T1000 (cell line): ENCODE measurements at places on chromosomes 3 and 15.

- peak; percentile 24 for DNase-seq
These were observed 581 bp downstream of the SH3BP5 start for GRCh38 chr3:15331606-15332404.

GRCh38 chr3:8424281-8424680 is 77.3 kb upstream of the LMCD1 start:
- DNase-seq = no peak

- DNase-seq = no peak
These were observed 10.6 kb downstream of the CMC1 start for GRCh38 chr3:28252001-28252431.

GRCh38 chr3:170840291-170840859 is 29.6 kb downstream of the RPL22L1 start:
- no peak for DNase-seq

DNA sequence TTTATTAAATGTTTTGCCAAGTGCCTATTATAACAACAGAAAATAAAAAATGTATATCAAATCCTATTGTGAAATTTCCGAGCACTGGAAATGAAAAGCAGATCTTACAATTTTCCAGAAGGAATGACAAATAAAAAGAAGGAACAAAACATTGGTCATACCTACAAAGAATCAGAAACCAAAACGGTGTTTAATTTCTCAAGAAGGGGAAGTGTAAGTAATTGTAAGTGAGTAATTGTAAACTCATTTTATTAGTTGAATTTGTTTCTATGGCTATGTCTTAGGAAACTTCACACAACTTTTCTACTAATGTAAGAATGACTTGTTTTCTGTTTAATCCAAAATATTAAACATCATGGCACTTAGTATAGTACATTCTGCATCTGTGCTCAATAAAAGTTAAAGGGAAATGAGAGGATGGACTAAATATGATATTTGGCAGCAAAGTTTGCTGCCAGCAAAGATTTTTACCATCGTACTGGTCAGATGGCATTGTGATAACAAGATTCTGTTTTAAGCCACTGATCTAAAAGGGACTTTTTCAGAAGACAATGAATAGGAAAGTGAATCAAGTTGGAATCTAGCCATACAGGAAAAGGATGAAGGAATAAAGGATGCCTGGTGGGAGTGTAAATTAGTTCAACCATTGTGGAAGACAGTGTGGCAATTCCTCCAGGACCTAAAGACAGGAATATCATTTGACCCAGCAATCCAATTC is 232.4 kb downstream of the NFKBIZ start:
- DNase-seq = no peak

DNA sequence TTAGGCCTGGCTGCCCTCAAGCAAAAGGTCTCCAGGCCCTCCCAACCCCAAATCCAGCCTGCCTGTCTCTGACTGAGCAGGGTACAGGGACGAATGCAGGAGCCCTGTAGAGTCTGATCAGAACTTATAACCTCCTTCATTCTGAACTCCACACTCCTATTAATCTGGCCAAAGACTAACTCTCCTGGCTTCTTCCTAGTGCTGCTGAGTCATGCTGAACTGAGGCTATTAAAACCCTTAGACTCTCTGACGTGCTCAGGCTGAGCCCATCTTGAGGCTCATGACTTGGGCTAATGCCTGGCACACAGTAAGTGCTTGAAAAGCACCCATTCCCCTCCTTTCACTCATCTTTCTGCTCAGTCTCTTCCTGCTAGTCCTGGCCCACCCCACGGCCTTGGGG is 81.9 kb downstream of the NUP210 start:
- DNase-seq = no peak

GRCh38 chr3:139527265-139527664 is 12.3 kb downstream of the RBP1 start:
- DNase-seq = no peak

DNA sequence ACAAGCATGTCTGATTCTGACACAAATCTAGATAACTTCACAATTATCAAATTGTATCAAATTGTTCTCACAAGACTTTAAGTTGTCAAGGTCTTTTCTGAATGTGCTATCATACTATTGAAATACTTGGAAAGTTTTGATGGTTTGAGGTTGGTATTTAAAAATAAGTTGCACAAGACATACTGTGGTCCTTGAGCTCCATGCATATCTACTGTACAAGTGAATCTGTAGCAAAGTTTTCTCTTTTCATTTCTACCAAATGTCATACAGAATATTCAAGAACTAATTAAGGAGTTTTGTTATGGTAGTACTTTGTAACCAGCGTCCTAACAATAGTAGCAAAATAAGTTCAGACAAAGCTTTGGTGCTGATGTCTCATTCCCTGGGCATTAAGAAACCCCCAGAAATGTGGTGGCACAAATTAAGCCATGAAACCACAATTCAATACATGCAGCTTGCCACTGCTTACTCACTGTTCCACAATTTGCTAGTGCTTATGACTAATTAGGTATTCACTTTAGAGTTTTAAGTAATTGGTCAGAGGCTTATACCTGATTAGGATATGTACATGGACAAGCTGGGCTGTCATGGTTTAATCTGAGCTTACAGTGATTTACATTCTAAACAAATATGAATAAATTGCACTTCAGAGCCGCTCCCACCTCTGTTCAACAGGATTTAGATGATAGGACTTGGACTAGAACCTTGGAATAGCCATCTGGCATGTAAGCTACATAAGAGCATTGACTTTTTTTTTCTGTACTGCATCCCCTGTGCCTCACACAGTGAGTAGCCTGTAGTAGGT is 8.8 kb downstream of the TBC1D23 start:
- DNase-seq = peak; percentile 64

- no peak for DNase-seq
These were observed 355.1 kb downstream of the CLSTN2 start for GRCh38 chr3:140290105-140290504.

DNA sequence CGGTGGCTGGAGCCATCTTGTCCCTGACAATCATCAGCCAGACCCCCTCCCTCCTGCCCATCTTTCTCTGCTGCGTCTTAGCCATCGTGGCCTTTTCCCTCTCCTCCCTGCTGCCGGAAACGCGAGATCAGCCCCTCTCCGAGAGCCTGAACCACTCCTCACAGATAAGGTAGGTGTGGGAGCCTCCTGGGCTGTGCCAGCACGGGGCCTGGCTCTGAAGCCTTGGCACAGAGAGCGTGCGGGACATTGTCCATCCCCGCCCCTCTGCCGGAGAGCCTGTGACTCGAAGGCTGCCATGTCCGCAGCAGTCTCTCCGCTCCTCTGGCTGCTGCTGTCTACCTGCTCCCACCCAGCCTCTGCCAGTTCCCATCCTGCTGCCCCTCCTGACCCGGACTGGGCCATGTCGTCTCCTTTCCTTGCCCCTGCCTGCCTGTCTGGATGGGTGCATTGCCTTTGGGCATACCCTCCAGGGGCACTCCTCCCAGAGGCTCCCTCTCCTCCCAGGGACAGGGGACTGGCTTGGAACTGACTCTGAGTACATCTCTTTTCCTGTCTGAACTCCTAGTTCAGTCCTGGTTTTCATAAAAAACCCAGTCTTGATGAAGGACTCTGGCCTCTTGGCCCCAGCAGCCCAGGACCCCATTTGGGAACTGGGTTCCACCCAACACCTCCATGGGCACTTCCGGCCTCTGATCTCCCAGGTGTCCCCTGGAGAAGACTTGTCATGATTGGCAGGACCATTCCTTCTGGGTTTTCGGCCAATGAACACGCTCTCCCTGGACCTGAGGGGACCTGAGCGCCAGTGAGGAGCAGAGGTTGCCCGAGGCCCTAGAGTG is 30.0 kb upstream of the XYLB start:
- DNase-seq = no peak

- DNase-seq = no peak
These were observed 41.8 kb downstream of the CEP63 start for GRCh38 chr3:134527538-134528186.

- DNase-seq = no peak
These were observed 19.5 kb upstream of the MASP1 start for GRCh38 chr3:187310954-187311470.

DNA sequence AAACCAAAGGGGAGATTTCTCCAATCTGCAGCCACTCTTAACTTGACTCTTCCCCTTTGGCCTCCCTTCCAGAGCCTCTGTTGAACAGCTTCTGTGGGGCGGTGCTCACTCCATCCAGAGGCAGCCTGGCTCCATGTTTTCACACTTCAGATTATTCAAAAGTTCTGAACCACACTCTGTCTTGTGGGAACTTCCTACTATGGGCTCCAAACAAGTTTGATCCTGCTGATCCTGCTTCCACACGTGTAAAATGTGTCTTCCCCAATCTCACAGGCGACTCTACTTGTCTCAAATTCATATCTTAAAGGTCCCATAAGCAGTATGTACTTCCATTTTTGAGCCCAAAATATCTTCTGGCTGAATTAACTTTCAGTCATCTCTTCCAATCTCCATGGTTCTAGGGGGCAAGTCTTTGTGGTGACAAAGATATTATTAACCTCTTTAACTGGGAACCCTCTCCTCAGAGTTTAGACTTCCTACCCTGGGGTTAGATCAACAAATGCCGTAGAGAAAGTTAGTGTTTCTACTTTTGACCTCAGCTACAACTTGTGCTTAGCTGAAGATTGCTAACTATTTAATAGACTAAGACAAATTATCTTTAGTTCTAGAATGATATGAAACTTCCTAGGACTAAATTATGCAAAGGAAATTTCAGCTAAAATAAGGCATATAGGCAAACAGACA is 176.3 kb upstream of the BCL6 start:
- no peak for DNase-seq

- DNase-seq = no peak
These were observed 49.2 kb upstream of the MTMR10 start for GRCh38 chr15:31040611-31041010.

- DNase-seq = no peak
These were observed 78.8 kb downstream of the AAGAB start for GRCh38 chr15:67175643-67176071.

DNA sequence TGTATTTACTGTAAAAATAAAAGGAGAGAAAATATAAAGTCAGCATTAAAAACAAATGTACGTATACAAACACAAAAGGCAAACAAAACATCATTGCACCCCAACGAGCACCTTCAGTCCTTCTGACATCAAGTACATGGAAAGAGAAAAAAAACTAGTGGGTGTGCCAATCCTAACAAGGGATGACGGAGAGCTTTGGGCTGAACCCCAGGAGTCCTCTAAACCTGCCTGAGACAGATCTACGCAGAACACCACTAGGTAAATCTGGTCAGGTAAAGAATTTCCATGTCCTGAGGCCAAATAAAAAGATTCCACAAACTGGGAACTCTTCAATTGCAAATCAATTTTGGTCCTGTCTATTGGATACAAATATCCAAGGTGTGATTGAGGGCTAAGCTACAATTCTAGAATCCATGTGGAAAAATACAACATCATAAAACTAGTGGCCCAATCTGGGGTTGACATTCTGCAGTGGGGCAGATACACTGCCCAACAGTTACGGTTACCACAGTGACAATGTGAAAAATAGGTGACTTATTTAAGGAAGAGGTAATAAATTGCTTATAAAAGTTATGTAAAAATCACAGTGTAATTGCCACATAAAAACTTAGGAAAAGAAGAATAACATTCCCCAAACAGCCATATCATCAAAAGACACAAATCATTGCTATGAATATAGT is 14.2 kb downstream of the IFT80 start:
- no peak for DNase-seq

DNA sequence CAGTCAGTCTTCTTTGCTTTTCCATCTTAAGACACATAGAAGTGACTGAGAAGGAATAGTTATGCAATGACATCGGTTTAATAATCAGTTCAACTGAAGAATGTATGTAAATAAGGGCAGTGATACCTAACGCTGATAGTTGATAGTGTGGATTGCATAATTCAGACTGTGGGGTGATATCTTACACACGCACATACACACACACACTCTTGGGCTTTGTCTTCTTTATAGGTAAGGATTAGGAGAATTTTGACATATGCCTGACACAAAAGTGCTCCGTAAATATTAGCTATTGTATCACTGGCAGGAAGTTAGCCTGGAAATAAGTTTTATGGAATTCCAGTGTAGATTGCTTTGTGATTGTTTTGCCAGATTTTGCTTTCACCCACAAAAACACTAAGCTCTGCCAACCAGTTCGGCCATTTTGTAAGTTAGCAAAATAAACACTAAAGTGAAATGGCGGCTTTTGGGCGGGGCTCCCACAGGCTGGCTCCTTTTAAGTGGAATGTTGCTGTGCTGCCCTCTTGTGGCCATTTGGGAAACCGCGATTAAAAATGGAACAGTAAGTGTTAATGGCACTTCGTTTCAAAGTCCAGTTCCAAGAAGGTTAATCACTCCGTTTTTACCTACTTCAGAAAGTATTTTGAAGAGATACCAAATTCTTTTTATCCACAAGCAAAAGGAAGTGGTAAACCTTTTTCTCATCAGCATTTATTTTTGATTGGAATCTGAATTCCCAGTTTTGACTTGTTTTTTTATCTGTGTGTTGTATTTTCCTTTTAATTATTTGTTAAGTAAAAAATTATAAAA is 17.7 kb downstream of the CHD2 start:
- peak; percentile 71 for DNase-seq
